Erythroblast (primary cell): ENCODE measurements at places on chromosomes 11 and 22.

DNA sequence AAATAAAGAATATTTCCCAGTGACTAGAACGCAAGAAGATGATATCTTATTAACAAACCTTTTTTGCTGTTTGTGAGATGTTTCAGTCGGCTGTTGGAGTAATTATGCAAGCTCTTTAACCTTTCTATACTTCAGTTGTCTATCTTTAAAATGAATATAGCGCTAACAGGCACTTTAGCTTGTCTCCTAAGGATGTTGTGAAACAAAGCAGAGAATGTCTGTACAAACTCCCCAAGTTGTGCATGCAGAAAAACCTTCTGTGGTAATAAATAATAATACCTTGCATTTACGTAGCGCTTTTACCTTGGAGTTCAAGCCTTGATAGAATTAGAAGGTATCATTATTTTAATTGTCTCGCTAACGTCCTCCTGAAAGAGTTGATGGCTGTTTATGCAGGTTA is 1.9 kb upstream of the KDM2A start:
- no peak for DNase-seq

- no peak for DNase-seq
These were observed at the start of gene CD6 for GRCh38 chr11:60971520-60971919. TSS of gene CD6 (plus strand) at chr11:60971680. CDS start at chr11:60971866, 186 bp downstream.

GRCh38 chr11:122677256-122677655 is 21.7 kb downstream of the UBASH3B start:
- no peak for DNase-seq

DNA sequence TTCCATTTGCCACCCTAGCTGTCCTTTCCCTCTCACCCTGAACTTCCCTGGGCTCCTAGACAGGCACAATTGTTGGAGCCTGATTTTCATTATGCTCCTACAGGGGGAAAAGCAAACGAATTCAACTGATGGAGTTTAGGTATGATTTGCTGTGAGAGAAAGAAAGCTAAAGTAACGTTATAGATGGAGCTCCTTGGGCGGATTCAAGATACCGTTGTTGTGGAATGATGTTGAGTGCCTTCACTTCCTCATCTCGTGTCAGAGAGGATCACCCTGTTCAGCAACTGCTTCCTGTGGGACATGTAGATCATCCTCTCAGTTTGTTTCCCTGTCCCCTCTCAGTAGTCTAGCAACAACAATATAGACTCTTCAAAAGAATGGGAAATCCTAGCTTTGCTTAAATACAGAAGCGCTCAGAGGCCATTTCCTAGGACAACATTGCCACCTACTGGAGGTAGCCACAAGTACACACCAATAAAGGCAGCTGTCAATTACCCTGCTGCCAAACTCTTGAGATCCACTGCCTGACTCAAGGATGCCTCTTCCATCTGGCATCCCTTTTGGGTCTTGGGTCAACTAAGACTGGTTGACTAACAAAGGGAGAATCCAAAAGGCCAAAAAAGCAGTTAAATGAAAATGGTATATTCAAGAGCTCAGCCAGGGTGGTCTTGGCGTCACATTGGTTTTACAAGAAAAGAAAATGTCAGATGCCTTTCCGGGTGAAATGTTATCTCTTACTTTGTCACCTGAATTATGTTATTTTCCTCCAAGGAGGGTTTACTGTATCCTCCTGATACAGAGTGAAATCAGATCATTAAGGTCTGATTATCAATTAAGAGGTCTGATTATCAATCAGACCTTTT is 13.5 kb upstream of the DTX4 start:
- peak; percentile 74 for DNase-seq

DNA sequence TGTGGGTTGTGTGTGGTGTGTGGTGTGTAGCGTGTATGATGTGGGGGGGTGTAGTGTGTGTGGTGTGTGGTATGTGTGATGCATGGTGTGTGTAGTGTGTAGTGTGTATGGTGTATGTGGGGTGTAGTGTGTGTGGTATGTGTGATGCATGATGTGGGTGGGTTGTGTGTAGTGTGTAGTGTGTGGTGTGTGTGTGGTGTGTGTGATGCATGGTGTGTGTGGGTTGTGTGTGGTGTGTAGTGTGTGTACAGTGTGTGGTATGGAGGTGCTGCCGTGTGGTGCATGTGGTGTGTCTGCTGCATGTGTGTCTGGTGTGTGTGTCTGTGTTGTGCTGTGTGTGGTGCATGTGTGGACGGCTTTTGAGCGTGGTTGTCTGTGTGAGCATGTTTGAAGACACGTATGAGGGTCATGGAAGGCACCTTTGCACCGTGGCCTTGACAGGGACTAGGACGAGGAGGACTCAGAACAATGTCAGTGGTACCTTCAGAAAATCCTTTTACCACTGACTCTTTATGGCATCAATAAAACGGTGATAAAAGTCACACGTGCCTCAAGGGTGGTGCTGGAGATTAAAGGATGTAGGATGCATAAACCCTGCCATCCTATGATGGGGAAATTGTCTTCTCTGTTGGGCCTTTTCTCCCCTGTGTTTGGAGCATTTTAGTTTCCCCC is 328.7 kb upstream of the B3GAT1 start:
- DNase-seq = peak; percentile 14

GRCh38 chr11:24093375-24093774 is 403.5 kb upstream of the LUZP2 start:
- no peak for DNase-seq

DNA sequence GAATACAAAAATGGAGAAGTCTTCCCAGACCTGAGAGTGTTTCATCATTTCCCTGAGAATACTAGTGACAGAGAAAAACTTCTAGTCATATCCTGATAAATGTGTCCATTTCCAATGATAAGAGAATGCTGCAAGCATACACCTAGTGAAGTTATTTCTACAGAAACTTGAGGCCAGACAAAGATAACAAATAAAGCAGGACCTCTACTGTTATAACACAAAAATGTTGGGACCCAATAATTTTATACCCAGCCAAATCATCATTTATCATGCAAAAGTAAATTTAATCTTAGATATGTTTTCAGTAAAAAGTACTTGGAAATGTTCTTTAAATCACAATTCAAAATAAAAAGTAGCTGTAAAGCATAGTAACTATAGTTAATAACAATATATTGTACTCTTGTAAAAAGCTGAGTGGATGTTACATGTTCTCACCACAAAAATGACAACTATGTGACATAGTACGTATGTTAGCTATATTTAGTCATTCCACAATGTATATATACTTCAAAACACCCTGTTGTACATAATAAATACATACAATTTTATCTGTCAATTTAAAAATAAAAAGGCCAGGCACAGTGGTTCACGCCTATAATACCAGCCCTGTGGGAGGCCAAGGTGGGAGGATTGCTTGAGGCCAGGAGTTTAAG is 12.6 kb downstream of the RRAS2 start:
- DNase-seq = no peak

- DNase-seq = no peak
These were observed 175.1 kb downstream of the FAT3 start for GRCh38 chr11:92399705-92400104.

- DNase-seq = no peak
These were observed 98.5 kb downstream of the TMEM135 start for GRCh38 chr11:87136236-87136635.

GRCh38 chr11:132444911-132445310 is 1074.5 kb downstream of the NTM start:
- DNase-seq = no peak

- DNase-seq = no peak
These were observed 3.7 kb downstream of the UPB1 start for GRCh38 chr22:24498824-24499223.

DNA sequence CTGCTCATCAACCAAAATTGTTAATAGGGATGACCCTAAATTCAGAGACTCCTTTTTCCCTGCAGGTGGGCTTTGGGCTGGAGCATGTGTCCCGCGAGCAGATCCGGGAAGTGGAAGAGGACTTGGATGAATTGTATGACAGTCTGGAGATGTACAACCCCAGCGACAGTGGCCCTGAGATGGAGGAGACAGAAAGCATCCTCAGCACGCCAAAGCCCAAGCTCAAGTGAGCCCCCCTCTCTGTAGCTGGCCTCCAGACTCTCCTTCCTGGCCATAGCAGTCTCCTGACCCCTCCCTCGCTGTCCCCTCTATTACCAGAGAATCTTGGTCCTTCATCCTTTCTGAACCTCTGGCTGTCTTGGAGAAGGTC is 47.9 kb upstream of the RAB1B start:
- DNase-seq = no peak

- peak; percentile 28 for DNase-seq
These were observed at the start of gene SPON1 for GRCh38 chr11:13962562-13963168. TSS of gene SPON1 (plus strand) at chr11:13962723. CDS start at chr11:13962905, 182 bp downstream.

- no peak for DNase-seq
These were observed 3.7 kb upstream of the OR5AR1 start for GRCh38 chr11:56659755-56660154.

DNA sequence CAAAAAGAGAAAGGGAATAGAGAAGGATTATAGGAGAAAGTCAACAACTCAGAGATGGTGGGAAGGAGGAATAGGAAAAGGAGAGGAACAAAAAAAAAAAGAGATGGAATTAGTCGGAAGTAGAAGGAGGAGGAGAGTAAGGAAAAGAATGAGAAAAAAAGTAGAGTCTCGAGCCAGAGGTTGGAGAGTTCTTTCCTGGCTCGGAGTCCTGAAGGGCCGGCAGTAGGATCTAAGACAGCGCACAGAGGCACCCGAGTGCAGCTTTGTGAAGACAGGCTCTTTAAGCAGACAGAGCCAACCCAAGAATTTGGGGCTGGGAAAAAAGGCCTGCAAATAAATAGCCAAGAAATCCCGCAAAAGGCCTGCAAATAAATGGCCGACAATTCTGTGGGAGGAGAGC is 170.4 kb upstream of the CCDC90B start:
- DNase-seq = no peak

GRCh38 chr11:118845369-118845768 is 38.3 kb upstream of the CXCR5 start:
- peak; percentile 60 for DNase-seq

GRCh38 chr11:35236667-35237003 is 97.7 kb downstream of the CD44 start:
- peak; percentile 13 for DNase-seq

DNA sequence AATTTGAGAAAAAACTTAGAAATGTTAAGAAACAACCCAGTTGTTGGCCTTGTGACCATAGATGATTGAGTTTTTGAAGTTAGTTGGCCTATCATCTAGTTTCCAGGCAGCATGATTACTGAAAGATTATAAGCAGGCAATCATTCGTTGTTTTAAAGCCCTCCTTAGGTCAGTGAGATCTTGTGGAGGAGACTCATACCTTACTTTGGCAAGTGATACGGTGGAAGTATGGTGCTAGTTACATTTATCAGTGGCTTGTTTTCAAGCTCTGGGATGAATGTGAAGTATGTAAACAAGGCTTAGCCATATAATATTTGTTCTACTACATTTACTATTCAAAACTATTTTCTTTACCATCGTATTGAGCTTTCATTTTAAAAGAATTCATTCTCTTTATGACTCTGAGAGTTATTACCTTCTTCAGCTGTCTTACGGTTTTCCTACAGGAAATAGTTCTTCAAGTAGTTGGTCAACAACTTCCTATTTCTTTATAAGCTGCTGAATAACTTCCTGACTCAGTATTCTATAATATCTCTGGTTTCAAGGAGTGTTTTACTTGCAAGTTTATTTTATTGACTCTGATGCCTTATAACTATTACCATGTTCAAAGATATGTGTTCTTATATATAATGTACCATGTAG is 7.3 kb downstream of the YAP1 start:
- no peak for DNase-seq

DNA sequence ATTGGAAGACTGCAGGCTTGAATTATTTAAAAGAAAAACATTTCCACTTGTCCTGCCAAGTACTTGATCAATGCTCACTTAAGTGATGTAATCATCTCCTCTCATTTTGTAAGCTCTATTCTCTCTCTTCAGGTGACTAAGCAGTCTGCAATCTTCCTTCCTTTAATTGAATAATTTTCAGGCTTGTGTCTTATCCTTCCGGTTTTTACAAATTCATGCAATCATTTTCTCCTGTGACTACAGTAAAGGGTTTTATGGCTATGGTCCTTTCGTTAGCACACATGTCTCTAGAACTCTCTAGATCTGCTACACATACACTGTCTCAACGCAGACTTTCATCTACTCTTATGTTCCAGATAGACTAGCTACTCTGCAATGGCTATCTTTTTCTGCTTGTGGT is 12.6 kb upstream of the UPB1 start:
- DNase-seq = peak; percentile 42

- no peak for DNase-seq
These were observed 38.1 kb upstream of the PCF11 start for GRCh38 chr11:83118814-83119213.

DNA sequence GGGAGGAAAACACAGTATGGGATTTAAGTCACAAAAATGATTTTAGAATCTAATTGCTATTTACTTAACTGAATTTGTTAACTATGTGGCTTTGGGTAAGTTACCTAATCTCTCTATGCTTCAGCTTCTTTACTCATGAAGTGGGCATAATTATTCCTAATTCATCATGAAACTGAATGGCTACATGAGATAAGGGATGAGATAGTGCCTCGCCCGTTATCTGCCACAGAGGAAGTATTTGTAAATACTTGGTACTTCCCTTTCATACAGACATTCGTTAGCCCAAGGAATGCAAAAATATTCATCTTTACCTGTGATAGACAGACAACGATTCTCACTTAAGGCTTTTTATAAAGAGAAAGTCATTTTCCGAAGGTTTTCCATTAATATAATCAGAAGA is 221.2 kb upstream of the BLID start:
- peak; percentile 83 for DNase-seq

DNA sequence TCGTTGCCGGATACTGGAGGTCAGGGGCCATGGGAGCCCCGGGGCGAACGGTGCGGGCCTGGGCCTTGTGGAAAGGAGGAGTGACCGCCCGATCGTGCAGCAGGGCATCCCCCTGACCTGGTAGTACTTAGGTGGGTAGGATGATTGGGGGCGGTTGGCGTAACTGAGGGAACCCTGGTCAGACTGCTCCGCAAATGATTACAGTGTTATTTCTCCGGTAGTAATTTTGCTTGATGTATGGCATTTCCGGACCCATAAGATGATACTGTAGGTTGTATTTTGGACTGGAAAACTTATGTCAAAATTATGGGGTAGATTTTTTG is 762 bp downstream of the MTMR3 start:
- peak; percentile 66 for DNase-seq

GRCh38 chr11:122179961-122180834 is 64.2 kb upstream of the BLID start:
- no peak for DNase-seq

GRCh38 chr22:49622241-49623105 is 205.2 kb downstream of the BRD1 start:
- no peak for DNase-seq

- no peak for DNase-seq
These were observed 7.0 kb downstream of the MS4A6A start for GRCh38 chr11:60175860-60176275.

DNA sequence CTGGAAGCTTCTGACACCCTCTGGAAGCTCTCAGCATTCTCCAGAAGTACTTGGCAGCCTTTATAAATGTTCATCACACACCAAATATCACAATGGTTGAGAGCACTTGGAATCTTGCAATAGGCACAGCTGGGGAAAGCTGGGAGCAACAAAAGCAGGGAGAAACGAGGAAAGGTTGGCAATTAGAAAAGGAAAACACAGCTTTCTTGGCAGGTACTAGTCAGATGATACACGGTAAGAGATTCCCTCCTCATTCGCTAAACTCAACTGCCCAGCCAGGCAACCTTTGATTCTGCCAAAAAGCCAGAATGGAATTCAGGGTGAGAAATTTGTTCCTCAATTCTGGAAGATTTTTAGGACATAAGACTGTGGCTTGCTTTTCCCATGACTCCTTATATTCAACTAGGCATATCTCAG is 576.9 kb upstream of the ANO5 start:
- DNase-seq = no peak
